Lower leg skin (tissue), 4 donors: ENCODE measurements at places on chromosomes 6 and 20. TPM values are rescaled to one million over a fixed set of nuclear protein-coding genes. Genes with fewer than 3 reads are reported as not detected.
A peak's percentile ranks its signal among the peaks of the same experiment; 100 is the strongest.

DNA sequence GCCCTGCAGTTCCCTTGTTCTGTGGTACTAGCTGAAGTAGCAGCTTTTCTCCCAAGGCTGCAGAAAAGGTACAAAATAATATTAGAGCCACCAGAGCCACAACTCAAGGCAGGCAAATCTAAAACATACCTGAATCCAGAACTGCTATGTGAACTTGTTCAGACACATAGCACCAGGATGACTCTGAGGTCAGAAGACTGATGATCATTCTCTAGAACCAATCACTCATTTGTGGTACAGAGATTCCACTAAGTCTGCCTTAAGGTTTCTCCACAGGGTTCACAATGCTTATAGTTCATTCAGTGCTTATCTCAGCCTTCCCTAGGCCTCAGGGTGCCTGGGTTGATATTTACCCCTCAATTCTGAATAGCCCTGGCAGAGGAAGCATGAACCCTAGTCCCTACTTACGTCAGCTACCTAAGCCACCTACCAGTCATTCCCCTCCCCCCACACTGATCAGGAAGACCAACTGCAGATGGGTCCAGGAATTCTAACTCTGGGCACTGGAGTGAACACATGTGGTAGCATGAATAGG, 140.9 kb upstream of the MOCS1 start:
- no peak for DNase-seq

- DNase-seq, result no peak
Measured at GRCh38 chr20:42894483-42894882, 295.2 kb downstream of the PTPRT start.

DNA sequence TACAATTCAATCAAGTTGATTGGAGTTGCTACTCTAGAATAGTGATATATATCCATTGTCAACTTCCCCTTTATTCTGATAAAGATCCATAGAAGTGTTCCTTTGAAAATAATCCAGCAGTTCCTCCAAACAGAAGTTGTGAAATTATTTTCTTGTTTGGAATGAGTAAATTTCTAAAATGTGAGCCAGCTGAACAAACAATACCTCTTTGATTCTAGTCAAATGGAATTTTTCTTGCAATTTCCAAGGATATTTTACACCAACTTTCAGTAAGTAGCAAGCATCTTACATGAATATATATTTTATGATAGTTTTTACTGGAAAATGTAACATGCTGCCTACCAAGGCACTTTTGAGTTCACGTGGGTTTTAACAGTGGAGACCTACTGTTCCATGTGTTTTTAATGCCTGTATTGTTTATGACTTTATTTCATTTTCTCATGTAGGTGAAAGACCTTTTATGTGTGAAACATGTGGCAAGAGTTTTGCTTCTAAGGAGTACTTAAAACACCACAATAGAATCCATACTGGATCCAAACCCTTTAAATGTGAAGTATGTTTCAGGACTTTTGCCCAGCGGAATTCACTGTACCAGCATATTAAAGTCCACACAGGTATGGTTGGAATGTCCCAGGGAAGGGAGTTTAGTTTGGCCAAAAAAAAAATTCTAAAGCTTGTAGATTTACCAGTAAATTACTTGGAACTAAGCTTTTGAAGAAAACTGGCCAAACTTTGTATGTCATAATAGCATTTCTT, 6.5 kb downstream of the GZF1 start:
- DNase-seq, result no peak

DNA sequence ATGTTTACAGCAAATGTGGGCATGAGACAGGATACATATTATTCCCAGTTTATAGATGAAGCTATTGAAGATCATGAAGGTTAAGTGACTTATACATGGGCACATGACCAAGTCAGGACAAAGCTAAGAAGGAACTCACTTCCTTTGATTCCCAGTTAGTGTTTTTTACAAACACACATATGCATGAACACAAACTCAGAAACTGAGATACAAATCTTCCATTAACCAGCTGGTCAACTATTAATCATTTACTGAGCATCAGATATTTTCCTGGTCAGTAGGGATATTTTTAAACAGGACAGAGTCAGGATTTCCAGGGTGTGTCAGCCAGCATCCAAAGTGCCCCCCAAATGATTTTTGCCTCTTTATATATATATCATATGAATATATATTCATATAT, 222.2 kb downstream of the OGFRL1 start:
- DNase-seq, result no peak

DNA sequence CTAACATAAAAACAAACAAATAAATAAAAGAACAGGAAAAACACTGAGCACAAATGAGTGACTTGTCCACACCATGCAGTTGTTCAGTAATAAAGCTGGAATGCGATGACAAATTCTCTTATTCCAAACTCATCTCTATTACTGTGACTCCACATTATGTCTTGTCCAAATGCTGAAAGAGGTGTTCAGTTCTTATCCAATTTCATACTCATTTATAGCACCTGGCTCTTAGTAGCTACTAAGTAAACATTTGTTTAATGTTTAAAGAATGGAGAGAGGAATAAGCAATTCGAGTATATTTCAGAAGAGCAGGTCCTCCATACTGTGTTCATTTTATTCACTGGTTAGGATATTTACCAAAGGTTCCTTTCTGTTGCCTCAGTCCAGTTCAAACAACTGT, 439.0 kb upstream of the JAG1 start:
- DNase-seq, result no peak

GRCh38 chr20:38883081-38883980, 42.9 kb upstream of the FAM83D start:
- no peak for DNase-seq

GRCh38 chr6:46746696-46747095, at the start of gene ANKRD66:
ANKRD66 (plus strand) TSS chr6:46746933; CDS start chr6:46751949, 5,016 bp downstream.
- no peak for DNase-seq

DNA sequence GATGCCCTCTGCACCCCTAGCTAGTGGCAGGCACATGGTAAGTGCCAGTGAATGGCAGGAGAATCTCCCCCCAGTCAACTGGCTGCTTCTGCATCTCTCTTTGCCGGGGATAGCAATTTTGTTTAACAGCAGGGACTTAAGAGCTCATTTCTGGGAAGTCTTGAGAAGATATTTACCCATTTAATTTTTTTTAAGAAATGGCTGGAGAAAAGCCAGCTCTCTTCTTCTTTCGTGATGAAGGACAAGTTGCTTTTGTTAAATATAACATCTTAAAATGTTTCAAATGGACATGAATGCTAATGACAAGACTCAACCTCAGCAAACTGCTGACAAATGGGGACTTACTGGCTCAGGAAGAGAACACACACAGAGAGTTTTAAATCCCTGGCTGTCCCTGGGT, 55.0 kb upstream of the IYD start:
- no peak for DNase-seq

GRCh38 chr6:36546308-36546919, 865 bp downstream of the STK38 start:
- no peak for DNase-seq

- DNase-seq, result no peak
Measured at GRCh38 chr6:155197932-155198331, 65.9 kb upstream of the CLDN20 start.

DNA sequence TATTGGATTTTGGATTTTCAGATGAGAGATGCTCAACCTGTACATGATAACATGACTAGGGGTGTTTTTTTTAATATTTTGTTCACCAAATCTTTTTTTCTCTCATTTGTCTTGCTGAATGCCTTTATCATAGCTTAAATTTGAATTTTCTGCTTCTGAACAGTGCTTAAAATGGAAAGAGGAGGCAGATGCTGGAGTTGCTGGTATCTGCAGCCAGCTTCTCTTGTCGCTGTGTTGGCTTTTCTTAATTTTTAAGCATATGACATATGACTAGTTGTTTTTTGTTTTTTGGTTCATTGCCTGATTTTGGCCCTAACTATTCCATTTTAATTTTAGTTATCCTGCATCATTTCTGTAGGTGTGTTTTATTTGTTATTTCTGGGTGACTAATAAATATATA, 196.1 kb downstream of the PLCB1 start:
- DNase-seq, result no peak

- peak; percentile 71 for DNase-seq
Measured at GRCh38 chr6:36862164-36862847, 12.3 kb downstream of the PPIL1 start.

DNA sequence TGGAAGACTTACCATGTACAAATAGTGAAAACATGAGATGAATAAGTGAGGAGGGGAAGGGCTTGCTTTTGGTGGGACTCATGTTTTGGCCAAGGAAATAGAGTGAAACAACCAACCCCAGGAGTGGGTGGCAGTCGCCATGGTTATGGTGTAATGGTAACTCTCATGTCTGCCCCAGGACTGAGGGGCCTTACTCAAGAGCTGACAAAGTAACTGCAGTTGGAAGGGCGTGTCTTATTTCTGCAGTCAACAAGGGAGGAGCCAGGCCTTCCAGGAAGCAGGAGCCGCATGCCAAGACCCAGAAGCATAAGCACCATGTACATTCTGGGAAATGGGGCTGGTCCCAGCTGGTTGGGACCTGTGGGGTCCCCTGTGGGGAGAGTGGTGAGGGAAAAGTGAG, 108.5 kb downstream of the UNC5CL start:
- no peak for DNase-seq

DNA sequence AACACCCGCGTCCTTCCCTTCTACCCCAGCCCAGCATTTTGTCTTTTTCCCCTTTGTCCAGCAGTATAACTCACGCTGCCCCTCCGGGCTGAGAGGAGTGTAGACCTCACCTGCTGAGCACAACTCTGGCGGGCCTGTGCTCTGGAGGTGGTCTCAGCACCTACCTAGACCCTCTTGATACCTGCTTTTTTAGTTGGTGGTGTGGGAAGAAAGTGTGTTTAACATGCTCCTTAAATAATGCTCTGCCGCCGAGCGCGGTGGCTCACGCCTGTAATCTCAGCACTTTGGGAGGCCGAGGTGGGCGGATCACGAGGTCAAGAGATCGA, 1.4 kb upstream of the TRIM26 start:
- no peak for DNase-seq

DNA sequence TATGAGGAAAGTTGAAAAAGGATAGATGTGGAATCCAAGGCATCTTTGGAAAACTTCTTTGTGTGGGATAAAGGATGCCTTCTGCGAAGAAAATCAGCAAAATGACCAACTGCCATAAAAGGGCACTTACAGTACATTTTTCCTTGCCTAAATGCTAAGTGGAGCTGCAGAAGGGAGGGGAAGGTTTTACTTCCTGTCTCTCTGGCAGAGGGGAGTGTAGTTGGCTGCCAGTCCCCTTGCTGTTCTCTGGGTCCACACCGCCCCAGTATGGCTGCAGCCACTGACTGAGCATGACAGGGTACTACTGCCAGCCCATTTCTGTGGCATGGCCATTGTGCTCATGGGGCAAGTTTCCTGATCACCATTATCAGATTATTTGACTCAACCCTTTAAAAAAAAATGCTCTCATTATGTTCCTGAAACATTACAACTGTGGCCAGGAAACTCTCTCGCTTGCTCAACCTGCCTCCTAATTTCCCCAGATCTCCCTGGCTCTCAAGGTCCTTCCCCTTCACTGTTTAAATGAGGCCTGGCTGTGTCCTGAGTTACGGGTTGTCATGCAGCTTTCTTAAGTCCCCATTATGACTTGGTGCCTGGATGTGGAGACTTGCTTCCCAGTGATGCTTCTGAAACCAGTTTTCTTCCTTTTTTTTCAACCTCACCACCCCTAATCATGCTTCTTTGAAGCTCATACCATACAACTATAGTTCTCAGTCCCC, 34.5 kb upstream of the FAM184A start:
- DNase-seq, result no peak

DNA sequence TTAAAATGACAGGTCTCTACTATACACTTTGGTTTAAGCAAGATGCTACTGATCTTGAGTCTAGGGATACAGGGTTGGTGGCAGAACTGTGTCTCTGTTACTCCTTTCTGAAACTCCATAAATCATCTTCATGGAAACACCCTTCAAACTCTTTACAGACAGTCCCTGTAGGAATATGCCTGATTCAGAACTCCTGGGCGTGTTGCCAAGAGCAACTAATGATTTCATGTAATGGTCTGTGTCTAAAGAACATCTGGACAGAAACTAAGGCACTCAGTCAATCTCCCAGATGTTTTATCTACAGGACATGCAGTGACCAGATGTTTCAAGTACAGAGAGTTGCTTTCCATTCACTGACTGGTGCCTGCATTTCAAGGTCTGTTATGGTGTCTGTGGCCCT, 464.4 kb upstream of the CHD6 start:
- DNase-seq, result peak; percentile 56

DNA sequence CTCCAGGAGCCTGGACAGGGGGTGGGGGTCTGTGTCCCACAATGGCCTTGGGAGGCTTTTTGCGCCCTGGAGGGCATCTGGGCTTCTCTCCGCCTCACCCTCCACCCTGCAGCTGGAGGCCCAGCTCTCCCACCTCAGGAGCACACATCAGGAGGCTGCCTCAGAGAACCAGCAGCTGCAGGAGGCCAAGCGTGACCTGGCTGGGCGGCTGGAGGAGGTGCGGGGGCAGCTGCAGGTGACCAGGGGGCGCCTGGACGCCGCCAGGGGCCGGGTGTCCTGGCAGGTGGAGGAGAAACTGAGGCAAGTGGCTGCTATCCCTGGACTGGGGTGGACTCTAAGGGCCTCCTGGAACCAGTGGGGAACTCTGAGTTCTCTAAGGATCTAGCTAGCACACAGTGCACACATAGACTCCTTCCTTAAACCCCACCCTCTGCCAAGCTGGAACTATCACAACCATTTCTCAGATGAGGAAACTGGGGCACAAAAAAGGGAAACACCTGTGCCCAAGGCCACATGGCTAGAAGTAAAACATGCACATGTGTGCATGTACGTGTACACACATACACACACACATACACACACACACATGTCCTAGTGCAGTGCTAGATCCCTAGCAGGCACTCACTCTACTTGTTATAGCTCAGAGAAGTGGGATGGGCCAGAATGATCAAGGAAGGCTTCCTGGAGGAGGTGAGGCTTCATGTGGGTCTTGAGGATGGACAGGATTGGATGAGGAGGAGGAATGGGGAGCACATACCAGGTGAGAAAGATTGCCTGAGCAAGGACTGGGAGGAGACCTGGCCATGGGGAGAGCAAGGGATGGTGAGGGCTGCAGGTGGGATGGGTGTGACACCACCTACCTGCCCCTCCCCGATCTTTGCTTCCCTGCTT, 22.9 kb downstream of the RAB44 start:
- no peak for DNase-seq

GRCh38 chr6:140566781-140567277, 1192.4 kb upstream of the CITED2 start:
- DNase-seq, result no peak

Gene SEL1L2
- total RNA-seq, result not detected

Gene XRN2
- total RNA-seq, result 50.9 TPM

Gene HTR1E
- not detected for total RNA-seq

Gene GABRR1
- total RNA-seq, result 0.17 TPM
